ENCODE measurements at places on chromosomes 5 and 9.

- DNase-seq: no peak
These were observed 184.9 kb downstream of the TRIM36 start for GRCh38 chr5:114984796-114985195.

- no peak for DNase-seq
These were observed 49.4 kb downstream of the ASTN2 start for GRCh38 chr9:117365438-117365837.

DNA sequence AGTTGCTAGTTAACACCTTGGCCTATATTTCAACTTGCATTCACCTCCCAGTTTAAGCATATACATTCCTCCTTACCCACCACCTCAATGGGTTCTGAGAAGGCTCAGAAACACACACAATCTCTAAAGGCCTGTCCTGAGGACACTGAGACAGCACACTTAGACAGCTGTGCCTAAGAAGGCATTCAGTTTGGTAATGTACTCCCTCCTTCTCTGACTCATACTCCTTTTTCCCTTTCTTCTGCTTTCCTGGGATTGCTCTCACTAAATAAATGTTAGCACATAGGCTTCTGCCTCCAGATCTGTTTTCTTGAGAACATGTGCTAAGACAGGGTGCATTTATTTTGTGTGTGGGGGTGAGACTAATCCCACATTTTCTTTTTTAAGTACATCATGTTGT is 456.8 kb upstream of the CDH6 start:
- DNase-seq: no peak

DNA sequence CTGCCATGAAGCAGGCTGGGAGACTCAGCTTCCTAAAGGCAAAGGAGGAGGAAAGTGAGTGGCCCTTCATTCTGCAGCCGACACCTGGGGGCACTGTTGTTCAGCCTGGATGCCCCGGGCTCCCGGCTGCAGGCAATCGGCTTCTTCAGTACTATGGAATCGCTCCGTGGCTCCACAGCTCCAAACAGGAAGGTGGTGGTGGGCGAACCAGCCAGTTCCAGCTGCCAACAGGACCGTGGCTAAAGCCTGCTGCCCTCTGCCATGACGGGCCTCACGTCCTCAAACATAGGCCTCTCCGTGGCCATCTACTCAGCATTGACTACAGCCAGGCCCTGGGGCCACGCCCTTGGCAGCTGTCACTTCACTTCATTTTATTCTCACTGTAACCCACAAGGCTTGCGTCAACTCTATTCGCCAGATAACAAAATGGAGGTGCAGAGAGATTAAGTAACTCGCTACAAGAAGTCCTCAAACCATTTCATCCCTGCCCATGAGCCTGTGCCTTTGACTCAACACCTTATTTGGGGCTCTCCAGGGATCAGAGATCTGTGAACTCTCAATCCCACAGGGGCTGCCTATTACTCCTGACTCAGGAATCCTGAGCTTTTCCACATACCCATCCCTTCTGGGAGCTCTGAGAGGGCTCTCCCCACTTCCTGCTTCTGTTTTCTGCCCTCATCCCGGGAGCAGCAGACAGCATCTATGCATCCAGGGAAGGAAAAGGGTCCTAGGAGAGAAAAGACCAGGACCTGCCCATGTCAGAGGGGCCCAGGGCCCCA is 38.0 kb downstream of the PAX5 start:
- peak; percentile 15 for DNase-seq

DNA sequence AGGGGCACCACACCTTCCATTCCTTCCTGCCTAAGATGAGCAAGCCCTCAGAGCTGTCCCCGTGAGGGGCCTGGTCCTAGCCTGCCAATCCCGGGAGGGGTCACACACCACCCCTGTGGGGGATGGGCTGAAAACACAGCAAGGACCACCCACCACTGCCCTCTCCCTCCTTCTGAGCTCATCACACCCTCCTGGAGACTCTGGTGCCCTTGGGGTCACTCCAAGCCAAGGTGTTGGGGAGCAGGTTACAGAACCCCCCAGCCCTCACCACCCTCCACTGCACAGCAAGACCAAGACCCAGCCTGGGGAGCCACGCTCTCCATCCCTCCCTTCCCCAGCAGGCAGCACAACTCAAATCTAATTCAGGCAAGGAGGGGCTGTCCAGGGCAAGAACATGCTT is 60.5 kb upstream of the PPP1R26 start:
- DNase-seq: no peak

DNA sequence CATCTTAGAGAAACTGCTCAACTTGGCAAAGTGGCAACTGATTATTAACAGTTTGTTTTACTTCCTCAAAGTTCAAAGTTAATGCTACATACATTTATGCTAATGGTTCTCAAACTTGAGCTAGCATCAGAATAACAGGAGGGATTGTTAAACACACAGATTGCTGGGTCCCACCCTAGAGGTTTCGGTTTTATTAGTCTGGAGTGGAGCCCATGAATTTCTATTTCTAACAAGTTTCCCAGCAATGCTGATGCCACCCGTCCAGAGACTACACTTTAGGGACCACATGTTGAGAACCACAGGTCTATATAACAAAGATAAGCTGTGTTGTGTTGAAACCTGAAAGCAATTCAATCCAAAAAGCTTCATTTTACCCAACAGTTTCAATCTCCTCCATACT is 95.3 kb downstream of the FBXW11 start:
- DNase-seq: no peak

- DNase-seq: peak; percentile 33
These were observed 419.9 kb upstream of the GRAMD2B start for GRCh38 chr5:126003309-126003708.

GRCh38 chr5:54388811-54389210 is 66.7 kb upstream of the HSPB3 start:
- no peak for DNase-seq

- DNase-seq: no peak
These were observed 20.2 kb downstream of the HAVCR1 start for GRCh38 chr5:157038568-157039187.

GRCh38 chr5:124747791-124748686 is 1.6 kb upstream of the ZNF608 start:
- DNase-seq: peak; percentile 82

DNA sequence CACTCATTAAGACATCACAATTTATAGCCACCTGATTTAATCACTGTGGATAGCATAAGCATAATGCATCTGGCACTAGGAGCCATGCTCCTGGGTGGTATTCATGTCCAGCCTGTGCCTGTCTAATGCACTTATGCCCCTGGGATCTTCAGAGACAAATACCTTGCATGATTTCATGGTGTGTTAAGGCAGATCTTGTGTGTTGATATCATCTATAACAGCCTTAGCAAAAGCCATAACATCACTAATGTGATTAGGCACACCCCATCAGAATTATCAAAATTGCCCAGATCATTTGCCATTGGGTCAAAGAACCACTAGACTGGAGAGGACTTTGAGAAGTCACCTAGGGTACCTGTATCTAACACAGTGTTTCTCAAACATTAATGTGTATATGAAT is 43.7 kb upstream of the SELENOP start:
- no peak for DNase-seq

- no peak for DNase-seq
These were observed 47.7 kb upstream of the SARDH start for GRCh38 chr9:133785753-133786370.

DNA sequence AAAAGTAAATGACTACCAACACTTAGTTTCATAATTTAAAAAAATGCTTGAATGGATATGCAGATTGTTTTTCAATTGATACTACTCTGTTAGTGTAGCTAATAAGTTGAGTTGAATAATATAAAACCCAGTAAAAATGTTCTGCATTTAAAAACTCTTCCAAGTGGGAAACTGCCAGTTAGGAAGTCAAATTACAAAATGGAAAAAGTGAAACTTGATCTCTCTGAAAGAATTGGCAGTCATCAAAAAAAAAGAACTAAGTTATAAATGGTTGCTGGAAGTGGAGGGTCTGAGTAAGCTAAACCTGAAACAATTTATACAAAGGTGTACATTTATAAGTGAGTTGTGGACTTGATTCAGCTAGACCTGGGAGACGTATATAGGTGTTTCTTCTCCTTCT is 52.4 kb downstream of the VCAN start:
- no peak for DNase-seq

GRCh38 chr5:157546456-157547100 is 29.0 kb downstream of the ADAM19 start:
- no peak for DNase-seq

- no peak for DNase-seq
These were observed 10.8 kb downstream of the NSG2 start for GRCh38 chr5:174056064-174056847.

- DNase-seq: peak; percentile 32
These were observed 900.0 kb upstream of the CDH10 start for GRCh38 chr5:25544652-25545249.

DNA sequence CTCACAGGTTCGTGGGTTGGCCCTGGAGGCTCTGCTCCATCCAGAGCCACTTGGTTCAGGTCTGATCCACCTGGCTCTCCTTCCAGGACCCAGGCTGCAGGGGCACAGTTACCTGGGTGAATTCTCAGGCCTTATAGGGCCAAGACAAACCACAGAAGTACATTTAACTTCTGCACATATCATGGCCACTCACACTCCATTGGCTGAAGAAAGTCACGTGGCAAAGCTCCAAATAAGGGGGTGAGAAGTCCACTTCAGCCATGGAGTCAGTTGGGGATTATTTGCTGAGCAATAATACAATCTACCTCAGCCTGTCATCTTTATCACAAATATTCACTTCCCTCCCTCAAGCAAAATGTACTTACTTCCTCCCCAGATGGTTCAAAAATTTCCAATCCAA is 83.6 kb downstream of the MACROH2A1 start:
- DNase-seq: no peak

GRCh38 chr5:78747705-78748359 is 99.3 kb upstream of the LHFPL2 start:
- DNase-seq: peak; percentile 54

- DNase-seq: no peak
These were observed 18.2 kb upstream of the WDR38 start for GRCh38 chr9:124835026-124835557.

DNA sequence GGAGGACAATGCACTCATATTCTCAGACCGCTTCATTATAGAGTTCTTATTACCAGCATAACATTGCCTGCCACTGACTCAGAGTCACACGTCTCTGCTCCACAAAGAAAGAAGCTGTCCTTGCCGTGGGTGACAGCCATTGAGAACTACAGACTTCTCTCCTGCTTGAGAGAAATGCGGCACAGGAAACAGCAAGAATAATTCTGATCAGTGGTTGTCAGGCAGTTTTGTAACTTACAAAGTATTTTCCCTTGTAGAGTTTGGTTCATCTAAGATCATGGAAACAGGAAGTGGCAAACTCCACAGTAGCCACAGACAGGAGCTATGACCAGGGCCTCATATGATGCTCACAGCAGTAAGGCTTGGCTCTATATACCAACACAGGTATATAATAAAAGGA is 47.0 kb downstream of the KCNV2 start:
- DNase-seq: no peak

GRCh38 chr5:149133795-149134777 is 7.2 kb upstream of the ABLIM3 start:
- DNase-seq: no peak

DNA sequence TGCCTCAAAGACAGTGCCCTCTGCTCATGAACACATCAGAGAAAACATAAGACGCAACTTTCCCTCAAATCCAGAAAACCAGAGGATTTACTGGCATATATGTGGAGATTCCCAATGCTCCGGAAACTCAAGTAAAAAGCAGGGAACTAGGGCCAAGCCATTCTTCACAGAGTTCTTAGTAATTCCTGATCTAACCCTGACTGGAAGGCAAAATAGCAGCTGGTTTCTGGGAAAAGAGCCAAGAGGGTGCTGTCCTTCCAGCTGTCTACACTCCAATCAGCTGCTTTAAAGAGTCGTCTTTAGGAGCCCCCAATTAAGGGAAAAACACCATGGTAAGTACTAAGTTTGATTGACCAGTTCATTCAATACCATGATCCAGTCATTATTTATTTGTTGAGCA is 49.6 kb downstream of the GNA14 start:
- DNase-seq: peak; percentile 42

- DNase-seq: no peak
These were observed 6.2 kb downstream of the ZER1 start for GRCh38 chr9:128765499-128765898.

DNA sequence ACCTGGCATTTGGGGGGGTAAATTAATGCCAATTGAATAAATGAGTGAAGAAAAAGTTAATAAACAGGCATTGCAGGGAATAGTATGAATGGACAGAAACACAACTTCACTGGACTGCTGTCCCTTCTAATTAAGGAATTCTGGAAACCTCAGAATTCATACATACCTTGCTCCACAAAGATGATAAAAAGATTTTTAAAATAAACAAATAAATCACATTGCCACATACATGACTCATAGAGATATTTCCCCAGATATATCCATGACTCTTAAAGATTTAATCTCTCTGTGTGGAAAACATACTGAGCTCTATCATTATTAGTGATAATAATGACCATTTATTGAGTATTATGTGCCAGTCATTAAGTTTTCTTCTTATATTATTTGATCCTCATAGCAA is 469.0 kb upstream of the MEF2C start:
- no peak for DNase-seq

DNA sequence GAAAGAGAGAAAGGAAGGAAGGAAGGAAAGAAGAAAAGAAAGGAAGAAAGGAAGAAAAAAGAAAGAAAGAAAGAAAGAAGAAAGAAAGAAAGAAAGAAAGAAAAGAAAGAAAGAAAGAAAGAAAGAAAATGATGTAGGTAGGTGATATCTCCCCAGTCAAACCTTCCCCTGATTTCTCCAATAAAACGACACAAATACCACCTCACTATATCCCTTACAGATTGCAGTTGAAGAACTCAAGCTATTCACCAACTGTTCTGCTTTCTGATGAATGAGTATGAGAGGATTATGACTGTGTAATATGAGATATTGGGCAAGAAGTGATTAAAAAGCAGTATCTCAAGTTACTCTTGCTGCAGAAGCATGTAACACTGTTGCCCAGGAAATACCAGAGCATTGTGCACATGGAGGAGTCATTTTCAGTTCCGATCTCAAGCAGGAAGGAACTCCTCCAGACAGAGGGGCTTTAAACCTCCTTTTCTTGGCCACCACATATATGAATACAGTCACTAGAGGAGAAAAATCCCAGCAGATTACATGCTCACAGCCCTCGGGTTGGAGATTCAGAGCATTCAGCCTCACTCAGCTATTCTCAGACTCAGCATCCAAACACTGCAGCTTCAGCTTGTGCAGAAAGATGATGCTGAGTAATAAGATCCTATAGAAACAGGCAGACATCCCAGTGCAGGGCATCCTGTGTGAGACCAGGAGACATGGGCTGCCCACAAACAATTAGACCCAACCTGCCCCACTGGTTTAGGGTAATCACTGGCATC is 61.4 kb downstream of the UGCG start:
- no peak for DNase-seq

DNA sequence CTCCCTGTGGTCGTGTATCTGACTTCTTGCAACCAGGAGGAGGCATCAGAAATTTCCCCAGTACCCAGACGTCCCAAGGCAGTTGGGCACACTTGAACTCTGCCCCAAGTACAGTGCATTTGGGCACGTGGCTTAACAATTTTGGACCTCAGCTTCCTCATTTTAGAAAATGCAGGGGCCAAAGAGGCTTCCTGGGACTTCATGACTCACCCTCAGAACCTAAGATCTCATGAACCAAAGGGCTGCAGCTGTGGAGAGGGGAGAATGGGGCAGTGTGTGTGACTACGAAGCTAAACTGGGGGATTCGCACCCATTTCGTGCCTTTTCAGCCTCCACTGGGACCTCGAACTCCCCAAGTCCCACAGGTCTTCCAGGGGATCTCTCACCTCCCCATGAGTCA is 59.2 kb downstream of the SYK start:
- DNase-seq: no peak
